Peyer's patch (tissue), 4 donors: ENCODE measurements at places on chromosomes 6 and 20. TPM values are rescaled to one million over a fixed set of nuclear protein-coding genes. Genes with fewer than 3 reads are reported as not detected.

CSE1L gene
- 43.7 TPM for total RNA-seq

SOBP gene
- total RNA-seq, result 13.2 TPM

LGSN gene
- not detected for total RNA-seq

ACSS1 gene
- 145 TPM for total RNA-seq

SLC52A3 gene
- total RNA-seq, result 23.6 TPM

LYRM4 gene
- total RNA-seq, result 9.1 TPM

GABRR1 gene
- not detected for total RNA-seq

CEP162 gene
- total RNA-seq, result 9.5 TPM

TNFRSF21 gene
- total RNA-seq, result 53.4 TPM

LZTS3 gene
- total RNA-seq, result 38.4 TPM

RNF182 gene
- not detected for total RNA-seq

MYLK2 gene
- not detected for total RNA-seq

DNA sequence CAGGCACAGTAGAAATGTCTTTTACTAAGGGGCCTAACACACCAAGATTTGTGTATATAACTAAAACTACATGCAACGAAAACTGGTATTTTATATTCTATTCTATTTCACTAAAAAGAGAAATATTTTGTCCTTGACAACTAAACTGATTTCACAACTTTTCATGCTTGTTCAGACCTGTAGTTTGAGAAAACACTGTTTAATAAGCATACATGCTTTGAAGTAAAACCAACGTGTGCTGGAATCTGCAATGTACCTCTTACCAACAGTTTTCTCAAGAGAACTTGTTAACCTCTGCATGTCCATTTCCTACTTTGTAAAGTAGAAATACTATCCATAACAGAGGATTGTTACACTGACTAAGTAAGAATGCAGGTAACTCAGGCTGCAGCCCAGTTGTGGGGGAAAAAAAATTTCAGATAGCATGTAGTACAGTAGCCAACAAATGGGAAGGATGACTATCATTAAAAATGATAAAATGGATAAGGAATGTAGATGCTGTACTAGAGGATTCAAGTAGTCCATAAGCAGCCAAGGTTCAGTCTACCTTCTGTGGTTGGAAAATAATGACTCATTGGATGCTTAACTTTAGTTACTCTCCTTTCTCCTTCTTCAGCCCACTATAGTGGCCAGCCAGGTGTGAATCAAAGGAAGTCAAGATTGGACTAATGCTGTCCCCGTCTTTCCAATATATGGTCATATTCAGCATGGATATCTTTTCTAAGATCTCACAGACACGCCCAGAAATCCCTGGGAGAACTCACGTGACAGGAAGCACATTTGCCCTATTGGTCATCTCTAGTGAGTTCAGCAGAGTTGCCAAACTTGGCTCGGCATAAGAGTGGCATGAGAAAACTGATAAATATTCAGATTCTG, 65.2 kb downstream of the HFE start:
- DNase-seq, result no peak

- no peak for DNase-seq
These were observed 47.8 kb downstream of the PSMB1 start for GRCh38 chr6:170505306-170505705.

- no peak for DNase-seq
These were observed 45.2 kb upstream of the NT5E start for GRCh38 chr6:85404564-85405174.

GRCh38 chr20:34016736-34017135, 23.0 kb downstream of the RALY start:
- no peak for DNase-seq

DNA sequence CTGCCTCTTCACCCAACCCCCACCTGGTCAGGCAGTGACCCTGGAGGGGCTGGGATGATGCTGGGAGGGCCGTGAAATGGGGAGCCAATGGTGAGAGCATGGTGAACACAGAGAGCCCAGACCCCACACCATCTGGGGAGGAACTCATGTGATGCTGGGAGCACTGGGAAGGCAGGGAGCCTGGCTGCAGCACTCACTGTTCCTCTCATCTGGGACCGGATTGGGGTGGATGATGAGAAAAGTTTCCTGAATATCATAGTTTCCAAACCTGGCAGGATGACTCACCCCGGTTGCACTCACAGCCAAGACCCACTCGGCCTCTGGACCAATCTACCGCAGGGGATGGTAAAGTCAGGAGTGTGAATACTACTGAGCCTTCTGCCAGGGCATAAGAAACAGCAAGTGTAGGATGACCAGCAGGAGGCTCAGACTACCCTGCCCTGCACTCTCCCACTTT, 21.8 kb downstream of the ULBP1 start:
- no peak for DNase-seq

- DNase-seq, result no peak
These were observed 54.7 kb upstream of the SYNJ2 start for GRCh38 chr6:157927011-157927410.

DNA sequence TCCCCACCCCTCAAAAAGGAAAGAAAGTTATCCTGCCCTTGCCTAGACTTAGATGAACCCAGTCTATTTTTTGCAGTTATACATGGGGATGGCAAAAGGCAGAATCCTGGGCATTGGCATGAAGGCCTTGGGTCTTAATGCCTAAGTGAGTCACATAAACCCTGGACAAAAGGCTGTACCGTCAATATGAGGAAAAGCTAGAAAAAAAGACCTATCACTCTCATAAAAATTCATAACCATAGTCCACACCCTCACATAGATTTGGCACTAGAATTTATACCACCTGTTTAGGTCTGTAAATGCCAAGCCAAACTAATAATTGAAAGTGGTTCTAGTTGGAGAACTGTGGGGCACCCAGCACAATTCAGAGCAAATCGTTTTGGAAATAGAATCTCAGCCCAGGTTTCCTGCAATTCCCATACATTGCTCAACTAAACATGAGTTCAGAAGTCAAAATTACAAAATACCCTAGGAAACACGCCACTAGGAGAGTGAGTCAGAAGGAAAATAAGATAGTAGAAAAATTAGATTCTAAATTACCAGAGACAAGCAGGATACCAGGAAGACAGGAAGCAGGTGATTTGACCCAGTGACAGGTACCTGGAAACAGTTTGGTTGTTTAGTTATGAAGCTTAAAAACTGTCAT, 70.4 kb upstream of the FUCA2 start:
- DNase-seq, result no peak

DNA sequence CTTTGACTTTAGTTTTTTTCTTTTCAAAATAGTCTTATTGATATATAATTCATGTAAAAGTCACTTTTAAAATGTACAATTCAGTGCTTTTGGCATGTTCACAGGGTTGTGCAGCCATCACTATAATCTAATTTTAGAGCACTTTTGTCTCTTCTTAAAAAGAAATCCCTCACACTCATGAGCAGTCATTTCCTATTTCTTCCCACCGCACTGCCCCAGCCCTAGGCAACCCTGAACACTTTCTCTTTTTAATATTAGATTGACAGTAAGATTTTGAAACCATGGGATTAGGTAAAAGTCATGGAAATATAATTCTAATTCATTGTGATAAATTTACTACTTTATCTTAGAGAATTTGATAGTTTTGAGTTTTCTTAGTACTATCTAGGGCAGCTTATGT, 309.4 kb downstream of the UTRN start:
- no peak for DNase-seq

DNA sequence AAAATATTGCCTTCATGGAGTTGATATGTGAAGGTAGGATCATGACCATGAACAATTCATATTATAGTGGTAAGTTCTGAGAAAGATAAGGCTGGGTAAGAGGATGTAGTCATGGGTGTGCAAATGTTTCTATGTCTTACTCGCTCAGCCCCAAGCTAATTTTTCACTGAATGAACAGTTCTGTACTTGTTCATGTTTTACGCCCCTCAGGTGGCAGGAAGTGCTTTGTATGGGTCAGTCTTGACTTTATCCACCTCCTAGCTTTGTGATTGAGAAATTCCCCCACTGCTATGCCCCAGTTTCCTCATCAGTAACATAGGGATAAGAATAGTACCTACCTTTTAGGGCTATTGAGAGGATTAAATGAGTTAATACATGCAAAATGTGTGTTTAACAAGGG, 148.2 kb upstream of the KCNG1 start:
- DNase-seq, result no peak

DNA sequence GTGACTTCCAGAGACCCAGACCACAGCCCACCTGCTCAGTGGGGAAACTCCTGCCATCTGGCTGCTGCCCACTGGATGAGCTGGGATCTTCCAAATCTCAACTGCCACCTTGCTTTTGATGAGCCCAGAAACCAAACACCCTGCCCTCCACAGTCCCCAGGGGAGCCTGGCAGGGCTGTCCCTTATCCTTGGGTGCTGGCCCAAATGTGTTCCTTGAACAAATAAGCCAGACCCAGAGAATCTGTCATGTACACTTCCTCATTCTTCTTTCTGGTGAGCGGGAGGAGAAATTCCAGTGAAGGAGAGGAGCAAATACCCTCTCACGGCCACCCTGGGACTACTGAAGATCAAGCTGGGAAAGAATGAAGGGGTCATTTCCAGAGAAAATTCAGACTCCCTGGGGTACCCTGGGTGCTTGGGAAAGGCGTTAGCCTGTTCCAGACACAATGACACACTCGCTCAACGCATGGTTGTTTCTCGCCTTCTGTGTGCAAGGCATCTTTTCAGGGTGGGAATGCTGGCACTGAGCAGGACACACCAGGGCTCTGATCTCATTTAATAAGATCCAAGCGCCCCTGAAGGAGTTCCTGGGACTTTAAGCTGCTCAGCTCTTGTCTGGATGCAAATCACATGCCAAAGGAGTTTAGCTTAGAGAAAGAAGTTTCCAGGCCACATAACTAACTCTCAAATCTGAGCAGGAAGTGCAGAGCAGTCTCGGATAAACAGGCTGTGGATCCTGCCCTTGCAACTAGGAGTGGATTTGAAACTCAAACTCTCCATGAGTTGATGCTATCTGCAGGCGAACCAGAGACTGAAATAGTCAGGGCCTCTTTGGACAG, 38.5 kb downstream of the PXDC1 start:
- no peak for DNase-seq

DNA sequence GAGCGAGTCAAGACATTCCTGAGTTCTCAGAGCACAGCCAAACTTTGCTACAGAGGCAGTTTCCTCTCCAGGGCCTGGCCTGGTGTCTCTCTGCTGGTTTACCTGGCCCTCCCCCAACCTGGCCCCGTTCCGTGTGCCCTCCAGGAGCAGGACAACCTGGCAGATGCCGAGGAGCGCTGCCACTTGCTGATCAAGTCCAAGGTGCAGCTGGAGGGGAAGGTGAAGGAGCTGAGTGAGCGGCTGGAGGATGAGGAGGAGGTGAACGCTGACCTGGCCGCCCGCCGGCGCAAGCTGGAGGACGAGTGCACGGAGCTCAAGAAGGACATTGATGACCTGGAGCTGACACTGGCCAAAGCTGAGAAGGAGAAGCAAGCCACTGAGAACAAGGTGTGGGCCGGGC, 39.5 kb downstream of the MYH7B start:
- no peak for DNase-seq

GRCh38 chr6:62042429-62042828, 243.6 kb downstream of the KHDRBS2 start:
- DNase-seq, result no peak

- no peak for DNase-seq
These were observed 6.9 kb upstream of the FAM209A start for GRCh38 chr20:56517641-56518040.

DNA sequence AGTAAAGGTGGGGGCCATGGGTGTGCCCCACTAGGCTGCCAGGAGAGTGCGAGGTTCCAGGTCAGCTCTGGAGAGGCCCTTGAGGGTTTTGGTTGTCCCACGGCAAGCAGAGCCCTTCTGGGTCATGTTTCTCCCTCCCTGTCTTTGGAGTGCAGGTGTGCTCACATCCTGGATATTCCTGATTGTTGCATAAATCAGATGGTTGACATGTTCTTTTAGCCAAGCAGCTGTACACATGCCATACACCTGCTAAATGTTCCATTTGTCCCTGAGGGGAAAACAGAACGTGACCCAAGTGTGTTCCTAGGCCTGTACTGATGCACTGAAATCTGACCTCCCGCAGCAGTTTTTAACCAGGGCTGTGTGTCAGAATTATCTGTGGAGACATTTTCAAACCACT, 77.5 kb upstream of the BEND3 start:
- no peak for DNase-seq

- no peak for DNase-seq
These were observed 659.0 kb upstream of the HS3ST5 start for GRCh38 chr6:115001731-115002350.

GRCh38 chr6:155276638-155277037, 12.8 kb downstream of the CLDN20 start:
- no peak for DNase-seq

DNA sequence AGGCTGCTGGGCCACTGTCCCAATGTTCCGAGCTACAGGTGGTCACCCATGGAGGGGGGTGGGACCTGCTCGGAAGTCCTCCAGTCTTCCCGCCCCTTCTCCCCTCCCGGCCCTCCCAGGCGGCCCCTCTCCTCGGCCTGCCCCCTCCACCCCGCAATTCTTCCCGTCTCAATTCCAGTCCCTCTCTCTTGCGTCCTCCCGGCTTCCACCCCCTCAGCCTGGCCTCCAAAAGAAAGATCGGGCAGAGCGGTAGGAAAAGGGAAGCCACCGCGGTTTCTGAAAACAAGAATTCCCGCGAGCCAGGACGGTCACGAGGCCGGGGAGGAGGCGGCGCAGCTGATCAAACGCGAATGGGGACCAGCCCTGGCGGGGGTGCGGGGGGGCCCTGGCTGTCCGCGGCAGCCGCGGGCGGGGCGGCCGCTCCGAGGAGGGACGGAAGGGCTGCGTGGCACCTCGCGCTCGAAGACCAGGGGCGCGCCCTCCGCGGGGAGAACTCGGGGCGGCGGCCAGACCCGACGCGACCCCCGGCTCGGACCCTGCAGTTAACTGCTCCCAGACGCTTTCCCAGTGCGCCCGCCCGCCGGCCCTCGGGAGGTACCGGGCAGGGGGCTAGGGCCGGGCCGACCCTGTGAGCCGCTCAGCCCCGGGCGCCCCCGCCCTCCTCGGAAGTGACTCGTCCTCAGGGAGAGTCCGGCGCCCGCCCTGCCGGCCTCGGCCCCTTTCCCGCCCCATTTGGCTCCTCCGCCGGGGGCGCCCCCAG, 1.0 kb downstream of the PXDC1 start:
- peak; percentile 75 for DNase-seq

DNA sequence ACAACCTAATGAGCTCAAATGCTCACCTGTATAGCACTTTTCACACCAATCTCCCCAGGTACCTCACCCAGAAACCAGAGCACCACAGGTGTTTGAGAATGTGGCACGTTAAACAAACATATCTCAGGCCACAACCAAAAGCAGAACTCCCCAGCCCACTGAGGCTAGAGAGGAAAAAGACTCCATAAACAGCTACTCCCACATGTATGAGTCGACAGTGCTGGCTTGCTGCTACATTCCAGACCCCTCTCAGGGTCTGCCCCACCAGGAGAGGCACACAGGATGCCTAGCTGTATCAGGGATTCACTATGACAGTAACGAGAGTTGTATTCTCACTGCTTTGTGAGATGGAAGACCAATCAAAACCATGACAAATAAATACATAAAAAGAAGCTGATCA, 242.6 kb upstream of the ARID1B start:
- no peak for DNase-seq
